Natural killer cell treated with Interleukin-12 subunit alpha and Interleukin-12 subunit beta and Interleukin-15 and Interleukin-18, amount 100 ng/mL, for 72 hours (primary cell): ENCODE measurements at places on chromosomes 7 and 10.

- DNase-seq, result no peak
Measured at GRCh38 chr7:11168650-11169170, 195.0 kb downstream of the PHF14 start.

DNA sequence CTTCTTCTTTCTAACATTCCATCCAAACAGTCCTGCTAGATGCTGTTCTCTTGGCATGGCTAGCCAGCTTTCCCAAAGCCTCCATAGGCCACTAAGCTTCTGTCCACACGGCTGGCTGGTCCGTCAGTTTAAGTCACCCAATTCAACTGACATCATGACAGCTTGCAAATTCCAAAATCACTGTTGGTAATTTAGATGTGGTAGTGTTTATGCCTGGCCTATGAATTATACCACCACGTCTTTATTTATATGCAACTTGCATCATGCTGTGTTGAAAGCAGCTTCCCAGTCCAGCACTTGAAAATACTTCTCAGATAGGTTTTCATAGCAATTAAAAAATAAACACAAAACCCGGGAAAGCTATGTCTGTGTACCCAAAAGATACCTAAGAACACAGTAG, 2.2 kb upstream of the VIM start:
- no peak for DNase-seq

- DNase-seq, result no peak
Measured at GRCh38 chr10:61612009-61612408, 50.7 kb upstream of the CABCOCO1 start.

GRCh38 chr10:35355971-35356724, 19.8 kb downstream of the CCNY start:
- DNase-seq, result no peak

- DNase-seq, result no peak
Measured at GRCh38 chr7:108190891-108191290, 60.7 kb upstream of the LAMB4 start.

- DNase-seq, result no peak
Measured at GRCh38 chr7:106551936-106552335, 109.0 kb downstream of the CCDC71L start.

GRCh38 chr7:1440620-1441019, 18.6 kb downstream of the MICALL2 start:
- no peak for DNase-seq

GRCh38 chr7:93622036-93623033, 47.8 kb upstream of the CALCR start:
- no peak for DNase-seq

- no peak for DNase-seq
Measured at GRCh38 chr10:84428711-84429110, 100.3 kb downstream of the CCSER2 start.

DNA sequence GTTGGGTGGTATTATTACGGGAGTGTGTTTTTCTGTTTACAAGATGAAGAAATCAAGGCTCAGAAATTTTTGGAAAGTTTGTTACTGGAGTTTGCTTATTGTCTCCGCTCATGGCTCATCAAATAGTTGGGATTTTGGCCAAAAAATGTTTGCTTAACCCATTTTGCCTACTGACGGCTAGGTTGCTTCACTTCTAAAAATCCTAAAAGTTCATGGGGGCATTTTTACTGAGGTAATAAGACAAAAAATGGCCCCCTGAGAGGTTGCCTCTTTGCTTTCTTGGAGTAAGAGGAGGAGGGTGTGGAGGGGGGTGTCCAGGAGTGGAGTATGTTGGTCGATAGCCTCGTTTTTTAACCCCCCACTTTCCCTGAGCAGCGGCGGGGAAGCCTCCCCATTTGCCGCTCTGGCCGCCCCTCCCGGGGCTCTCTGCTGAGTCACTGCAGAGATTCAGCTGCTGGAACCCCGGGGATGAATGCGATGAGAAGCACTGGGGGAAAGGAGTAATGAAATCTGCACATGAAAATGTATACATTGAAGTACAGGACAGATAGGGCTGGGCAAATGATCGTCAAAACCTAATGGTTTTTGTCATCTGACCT, 1.5 kb downstream of the MEST start:
- DNase-seq, result no peak

GRCh38 chr10:6283655-6284054, 80.9 kb downstream of the PFKFB3 start:
- DNase-seq, result no peak

GRCh38 chr10:3544561-3544960, 240.4 kb downstream of the KLF6 start:
- DNase-seq, result no peak

GRCh38 chr10:110324805-110325280, 20.1 kb upstream of the SMNDC1 start:
- no peak for DNase-seq

- DNase-seq, result no peak
Measured at GRCh38 chr10:112535531-112535951, 88.5 kb downstream of the VTI1A start.

GRCh38 chr7:140059273-140060242, 3.2 kb downstream of the PARP12 start:
- no peak for DNase-seq

- peak; percentile 16 for DNase-seq
Measured at GRCh38 chr7:102173669-102174068, 113.0 kb upstream of the SH2B2 start.

DNA sequence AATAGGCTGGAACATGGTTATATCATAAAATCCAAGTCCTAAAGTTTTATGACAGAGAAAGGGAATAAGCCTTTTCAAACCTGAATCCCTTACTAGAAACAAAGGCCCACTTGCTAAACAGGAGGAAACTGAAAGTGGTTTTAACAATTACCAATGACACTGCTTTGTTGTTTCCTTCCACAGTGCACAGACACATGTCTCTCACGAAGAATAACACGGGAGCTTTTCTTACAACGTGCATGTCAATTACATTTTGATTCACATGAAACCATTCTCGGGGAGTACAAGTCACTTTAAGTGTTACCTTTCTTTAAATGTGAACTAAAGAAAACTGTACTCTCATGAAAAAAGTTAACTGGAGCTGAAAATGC, 1.4 kb downstream of the MRPS33 start:
- no peak for DNase-seq

- peak; percentile 70 for DNase-seq
Measured at GRCh38 chr7:107742678-107743566, 1.0 kb upstream of the CBLL1 start.
